ENCODE measurements at places on chromosomes 2 and 18.

- no peak for DNase-seq
These were observed 10.5 kb downstream of the CYP27A1 start for GRCh38 chr2:218792433-218792832.

- DNase-seq = no peak
These were observed 694.1 kb downstream of the ARHGAP15 start for GRCh38 chr2:143823296-143823695.

DNA sequence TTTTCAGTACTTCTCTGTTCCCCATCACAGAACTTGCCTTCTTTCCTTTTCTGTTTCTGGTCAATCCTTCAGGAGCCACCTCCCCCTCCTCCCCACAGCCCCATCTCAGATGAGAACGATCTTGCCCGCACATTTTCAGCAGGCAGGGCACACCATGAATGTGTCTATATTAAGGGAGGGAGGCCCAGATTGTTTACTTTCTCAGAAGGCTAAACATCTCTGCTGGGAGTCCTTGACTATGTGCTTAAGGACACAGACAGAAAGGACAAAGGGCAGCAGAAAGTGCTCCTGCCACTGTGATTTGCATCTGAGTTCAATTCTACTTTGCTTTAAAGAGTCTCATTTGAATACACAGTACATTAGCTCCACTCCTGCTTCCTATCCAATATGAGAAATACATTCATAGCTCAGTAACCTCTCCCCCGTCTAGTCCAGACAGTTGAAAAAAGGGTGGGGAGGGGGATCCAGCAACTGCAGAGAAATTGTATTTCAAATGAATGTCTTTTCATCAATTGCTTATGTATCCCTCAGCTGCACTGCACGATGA is 175.0 kb upstream of the PARD3B start:
- DNase-seq = no peak

DNA sequence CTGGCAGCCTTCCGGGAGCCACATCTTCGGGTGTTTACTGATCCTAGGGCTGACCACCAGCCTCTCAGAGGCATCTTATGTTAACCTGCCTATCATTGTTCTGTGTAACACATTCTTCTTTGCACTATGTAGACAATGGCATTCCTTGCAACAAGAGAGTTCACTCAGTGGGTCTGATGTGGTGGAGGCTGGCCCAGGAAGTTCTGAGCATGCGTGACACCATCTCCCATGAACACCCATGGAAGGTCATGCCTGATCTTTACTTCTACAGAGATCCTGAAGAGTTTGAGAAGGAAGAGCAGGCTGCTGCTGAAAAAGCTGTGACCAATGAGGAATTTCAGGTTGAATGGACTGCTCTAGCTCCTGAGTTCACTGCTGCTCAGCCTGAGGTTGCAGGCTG is 15.3 kb upstream of the ALMS1 start:
- no peak for DNase-seq

DNA sequence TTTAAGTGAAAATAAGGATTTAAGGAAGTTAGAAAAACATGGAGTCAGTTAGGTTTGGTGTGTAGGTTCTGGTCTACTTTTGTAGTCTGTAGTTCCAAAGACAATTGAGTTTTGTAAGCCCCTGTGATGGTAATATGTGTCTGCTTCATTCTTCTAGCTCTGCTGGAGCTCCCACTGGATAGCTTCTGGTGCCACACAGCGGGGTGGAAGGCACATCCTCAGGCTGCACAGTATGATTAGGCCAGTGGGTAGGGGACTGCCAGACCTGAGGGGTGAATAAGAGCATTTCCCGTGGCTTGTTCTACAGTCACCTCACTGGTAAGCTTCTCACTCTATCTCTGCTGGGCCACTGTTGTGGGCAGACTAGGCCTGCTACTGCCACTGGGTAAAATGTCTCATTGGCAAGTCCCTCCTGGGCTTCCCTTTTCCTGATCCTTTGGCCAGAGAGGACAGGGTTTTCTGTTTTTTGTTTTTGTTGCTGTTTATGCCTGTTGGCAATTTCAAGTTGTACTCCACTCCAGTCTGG is 44.5 kb downstream of the TMEM131 start:
- no peak for DNase-seq

DNA sequence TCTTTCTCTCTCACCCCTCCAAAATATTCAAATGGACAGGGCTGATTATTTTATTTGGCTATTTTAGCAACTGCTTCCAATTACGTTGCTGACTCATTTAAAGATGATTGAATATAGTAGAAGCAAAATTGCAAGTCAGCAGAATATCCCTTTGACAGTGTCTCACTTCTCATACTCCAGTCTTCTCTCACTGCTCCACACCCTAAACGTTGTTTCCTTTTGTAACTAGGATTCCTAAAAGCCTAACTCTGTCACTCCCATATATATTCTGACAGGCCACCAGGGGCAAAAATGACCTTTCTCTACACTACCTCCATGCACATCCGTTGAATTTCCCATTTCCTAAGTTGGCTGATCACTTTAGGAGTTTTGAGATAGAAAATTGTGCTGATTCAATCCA is 351.1 kb downstream of the RND3 start:
- DNase-seq = no peak

- no peak for DNase-seq
These were observed 25.0 kb upstream of the CXXC1 start for GRCh38 chr18:50312296-50313030.

- DNase-seq = no peak
These were observed 4.7 kb downstream of the LBH start for GRCh38 chr2:30235859-30236535.

- DNase-seq = no peak
These were observed 63.2 kb upstream of the TCF4 start for GRCh38 chr18:55651236-55651635.

DNA sequence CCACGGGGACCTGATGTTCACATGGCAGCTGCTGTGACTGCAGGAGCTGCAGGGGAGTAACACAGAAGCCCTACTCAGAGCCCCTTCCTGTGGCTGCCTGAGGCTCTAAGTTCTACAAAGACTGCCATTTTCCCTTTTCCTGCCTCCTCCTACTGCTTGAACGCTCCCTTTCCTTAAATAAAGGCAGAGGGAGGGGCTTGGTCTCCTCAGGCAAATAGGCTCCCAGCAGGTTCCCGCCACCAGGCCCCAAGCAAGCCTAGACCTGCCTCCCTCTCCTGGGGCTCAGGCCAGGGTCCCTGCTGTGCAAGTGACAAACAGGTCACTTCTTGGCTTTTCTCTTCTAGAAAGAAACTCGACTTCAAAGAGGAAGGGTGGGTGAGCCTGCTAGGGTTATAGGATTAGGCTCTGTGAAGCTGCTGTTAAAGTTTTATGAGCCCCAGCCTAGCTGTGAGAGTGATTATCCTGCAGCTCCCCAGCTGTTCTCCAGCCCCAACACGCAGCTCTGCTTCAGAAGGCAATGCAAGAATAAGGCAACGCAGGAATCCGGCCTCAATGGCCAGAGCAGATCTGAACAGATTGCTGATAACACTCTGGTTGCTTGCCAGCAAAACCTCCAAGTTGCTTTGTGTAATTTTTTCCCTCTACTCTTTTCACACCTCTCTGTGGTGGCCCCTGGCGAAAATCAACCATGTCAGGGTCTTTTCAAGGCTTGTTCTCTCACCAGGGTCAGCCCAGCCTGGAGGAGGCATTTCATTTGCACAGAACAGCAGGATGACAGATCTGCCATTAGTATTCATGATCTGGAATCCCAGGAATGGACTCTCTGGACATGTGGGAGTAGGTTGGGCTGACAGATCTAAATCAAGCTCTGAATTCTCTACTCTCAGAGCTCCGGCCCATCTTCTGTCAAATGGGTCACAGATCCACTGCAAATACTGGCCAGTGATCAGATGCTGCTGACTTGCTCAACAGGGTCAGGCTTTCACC is 71.3 kb downstream of the MRO start:
- DNase-seq = no peak

GRCh38 chr2:64210816-64211215 is 66.6 kb upstream of the PELI1 start:
- no peak for DNase-seq

- no peak for DNase-seq
These were observed 502 bp downstream of the MERTK start for GRCh38 chr2:111898703-111899514.

DNA sequence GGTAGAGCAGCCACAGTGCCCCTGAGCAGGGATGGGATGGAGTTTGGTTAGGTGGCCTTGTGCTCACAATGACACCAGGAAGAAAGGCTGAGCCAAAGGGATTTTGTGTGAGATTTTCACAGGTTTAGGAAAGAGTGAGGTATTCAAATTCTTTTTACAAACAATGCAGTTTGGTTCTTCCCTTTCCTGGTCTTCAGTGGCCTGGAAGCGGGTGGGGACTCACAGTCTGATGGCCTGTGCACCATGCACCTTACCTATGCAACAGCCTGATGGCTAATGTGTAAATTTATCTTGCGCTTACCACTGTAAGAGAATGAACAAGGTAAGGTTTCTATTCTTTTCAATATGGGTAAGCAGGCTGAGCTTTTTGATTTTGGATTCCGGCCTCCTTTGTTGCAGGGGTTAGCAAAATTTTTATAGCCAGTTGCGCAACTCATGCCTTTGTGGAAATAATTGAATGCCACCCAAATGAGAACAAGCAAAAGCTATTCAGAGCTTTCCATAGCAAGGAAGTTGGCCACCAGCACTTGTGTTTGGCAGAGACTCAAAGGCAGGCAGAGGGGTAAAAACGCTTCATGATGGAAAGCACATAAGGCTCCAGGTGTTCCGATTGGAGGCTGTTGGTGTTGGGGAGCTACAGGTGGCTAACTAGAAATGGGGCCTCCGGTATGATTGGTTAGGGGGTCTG is 23.8 kb upstream of the IL1R2 start:
- no peak for DNase-seq

DNA sequence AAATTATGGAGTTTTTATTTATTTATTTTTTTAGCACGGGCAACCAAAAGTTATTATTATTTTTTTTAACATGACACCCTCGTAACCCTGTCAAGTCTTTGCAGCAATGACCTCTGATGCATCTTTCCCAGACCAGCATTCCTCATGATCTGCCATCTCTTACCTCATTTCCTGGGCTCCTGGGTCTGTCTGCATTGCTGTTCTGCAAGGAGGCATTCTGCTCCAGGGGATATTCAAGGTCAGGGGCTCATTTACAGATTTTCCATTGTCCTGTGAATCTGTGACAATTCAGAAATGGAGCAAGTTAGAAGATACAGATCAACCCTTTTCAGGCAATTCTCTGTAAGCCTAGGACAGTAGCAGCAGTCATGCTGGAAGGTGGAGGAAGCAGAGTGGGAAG is 43.0 kb downstream of the NGEF start:
- DNase-seq = no peak

DNA sequence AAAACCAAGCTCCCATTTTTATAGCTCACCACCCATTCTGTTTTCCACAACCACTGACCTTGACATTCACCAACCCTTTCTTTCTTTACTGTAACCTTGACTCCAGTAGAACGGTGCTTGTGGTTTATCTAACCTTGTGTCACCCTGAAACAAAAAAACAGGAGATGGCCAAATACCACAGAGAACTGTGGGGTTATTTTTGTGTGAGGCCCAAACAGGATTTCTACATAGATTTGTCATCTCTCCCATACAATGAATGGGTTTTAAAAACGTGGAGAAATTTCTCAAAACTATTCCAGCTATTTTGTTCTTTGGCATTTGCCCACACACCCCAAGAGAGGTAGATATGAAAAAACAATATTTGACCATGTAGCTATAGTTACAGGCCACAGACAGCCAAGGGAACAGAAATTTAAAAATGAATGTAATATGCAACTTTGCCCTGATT is 231.3 kb upstream of the TANK start:
- no peak for DNase-seq

GRCh38 chr18:7414459-7414858 is 152.7 kb upstream of the PTPRM start:
- no peak for DNase-seq

- DNase-seq = no peak
These were observed 38.4 kb downstream of the CAB39 start for GRCh38 chr2:230751062-230751461.

DNA sequence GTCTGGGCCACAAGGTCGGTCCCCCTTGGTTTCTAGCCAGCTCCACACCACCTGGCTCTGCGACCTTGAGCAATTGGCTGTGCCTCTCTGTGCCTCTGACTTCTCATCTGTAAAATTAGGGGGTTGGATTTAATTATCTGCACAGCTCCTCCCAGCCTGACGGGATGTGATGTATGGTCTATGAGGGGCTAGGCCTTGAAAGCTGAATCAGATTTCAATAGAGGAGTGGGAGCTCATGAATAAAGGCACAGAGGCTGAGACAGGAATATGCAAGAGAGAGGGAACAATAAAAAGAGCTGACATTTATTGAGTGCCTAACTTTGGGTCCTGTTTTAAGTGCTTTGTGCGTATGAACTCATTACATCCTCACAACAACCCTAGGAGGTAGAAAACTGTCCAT is 104.7 kb downstream of the ALK start:
- no peak for DNase-seq

DNA sequence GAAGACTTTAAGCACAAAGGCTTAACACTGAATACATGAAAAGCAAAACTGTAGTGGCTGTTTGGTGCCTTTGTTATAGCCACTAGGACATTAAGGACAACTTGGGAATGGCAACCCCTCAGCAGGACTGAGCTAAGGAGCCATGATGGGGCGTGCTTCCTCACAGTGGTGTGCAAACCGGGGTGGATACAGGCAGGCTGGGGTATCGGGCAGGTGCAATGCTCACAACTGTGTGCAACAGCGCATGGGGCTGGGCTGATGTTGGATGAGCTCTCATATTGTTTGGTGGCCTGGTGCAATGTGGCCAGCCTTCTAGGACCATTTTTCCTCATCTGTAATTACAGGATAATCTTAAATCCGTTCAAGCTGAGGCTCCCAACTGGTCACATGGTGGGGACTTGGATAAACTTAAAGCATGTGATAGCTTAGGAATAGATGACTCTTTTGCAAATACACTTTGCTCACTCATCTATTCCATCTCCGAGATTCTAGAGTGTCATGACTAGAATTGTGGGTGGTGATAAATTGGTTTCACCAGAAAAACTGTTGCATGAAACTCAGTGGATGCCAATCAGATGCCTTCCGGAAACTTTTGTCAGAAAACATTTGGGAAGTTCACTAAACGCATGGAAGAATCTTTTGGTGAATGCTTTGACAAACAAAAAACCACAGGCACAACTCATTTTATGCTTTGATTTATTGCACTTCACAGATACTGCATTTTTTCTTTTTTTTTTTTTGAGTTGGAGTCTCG is 116.5 kb downstream of the PXDN start:
- DNase-seq = no peak

- no peak for DNase-seq
These were observed 291.1 kb downstream of the ARHGAP15 start for GRCh38 chr2:143420313-143420712.

- DNase-seq = no peak
These were observed 141.6 kb upstream of the SP3 start for GRCh38 chr2:174106736-174107135.

GRCh38 chr2:221289389-221289788 is 282.7 kb downstream of the EPHA4 start:
- no peak for DNase-seq

DNA sequence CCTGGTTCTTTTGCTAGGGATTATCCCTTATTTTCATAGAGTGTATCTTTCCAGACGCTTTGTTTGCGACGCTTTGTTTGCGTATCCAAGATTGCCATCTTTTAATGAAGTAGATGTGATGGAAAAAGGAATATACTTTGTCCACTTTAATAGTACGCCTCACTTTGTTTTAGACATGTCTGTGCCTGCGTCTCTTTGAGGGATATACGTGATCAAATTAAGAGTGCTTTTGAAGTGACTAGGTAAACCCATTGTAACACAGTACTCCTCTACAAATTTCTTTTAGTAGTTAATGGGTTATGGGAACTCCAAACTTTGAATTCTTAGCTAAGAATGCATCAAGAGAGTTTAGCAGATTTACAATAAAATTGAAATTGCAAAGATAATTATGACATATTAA is 27.9 kb downstream of the ACSL3 start:
- no peak for DNase-seq

Data from NCI-H2107 (cell line).